ENCODE measurements at places on chromosomes 11 and 22. TPM values are rescaled to one million over a fixed set of nuclear protein-coding genes. Genes with fewer than 3 reads are reported as not detected.
A peak's percentile ranks its signal among the peaks of the same experiment; 100 is the strongest.

GRCh38 chr11:10080138-10080537 lies 213.9 kb downstream of the SBF2 start:
- DNase-seq, result no peak

DNA sequence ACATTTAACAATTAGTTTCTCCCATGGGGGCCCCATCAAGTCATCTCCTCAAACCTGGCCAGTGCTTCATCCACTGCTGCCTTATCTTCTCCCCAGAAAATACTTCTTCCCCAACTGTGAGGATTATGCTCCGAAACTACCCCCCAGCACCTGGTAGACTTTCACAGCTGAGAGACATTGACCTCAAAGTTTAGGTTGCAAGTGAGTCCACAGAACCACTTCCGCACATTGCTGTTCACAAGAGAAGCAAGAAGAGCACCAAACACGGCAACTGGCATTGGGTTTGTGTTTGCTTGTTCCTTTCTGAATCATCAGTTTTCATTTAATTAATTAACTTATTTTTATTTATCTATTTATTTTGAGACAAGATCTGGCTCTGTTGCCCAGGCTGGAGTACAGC lies 6.1 kb downstream of the MCHR1 start:
- no peak for DNase-seq

The LRRC32 gene
- 93.6 TPM for total RNA-seq

- DNase-seq, result no peak
These were observed 61.1 kb downstream of the FDX1 start for GRCh38 chr11:110490886-110491285.

DNA sequence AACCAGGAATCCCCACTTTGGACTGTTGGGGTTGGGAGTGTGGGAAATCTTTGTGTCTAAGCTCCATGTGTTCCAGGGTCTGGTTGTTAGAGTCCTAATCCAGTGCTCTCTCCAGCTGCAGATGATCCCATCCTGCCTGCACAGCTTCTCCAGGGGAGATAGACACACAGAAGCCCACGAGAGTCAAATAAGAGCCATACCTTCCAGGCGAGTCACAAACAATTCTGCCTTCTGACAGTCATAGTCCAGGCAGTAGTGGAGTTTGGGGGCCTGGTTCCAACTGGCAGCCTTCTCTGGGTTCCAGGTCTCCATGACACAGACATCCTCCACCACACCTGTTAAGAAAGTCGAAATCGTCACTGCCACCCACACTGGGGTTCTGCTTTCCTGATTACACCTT lies 32.1 kb downstream of the SYT13 start:
- no peak for DNase-seq

DNA sequence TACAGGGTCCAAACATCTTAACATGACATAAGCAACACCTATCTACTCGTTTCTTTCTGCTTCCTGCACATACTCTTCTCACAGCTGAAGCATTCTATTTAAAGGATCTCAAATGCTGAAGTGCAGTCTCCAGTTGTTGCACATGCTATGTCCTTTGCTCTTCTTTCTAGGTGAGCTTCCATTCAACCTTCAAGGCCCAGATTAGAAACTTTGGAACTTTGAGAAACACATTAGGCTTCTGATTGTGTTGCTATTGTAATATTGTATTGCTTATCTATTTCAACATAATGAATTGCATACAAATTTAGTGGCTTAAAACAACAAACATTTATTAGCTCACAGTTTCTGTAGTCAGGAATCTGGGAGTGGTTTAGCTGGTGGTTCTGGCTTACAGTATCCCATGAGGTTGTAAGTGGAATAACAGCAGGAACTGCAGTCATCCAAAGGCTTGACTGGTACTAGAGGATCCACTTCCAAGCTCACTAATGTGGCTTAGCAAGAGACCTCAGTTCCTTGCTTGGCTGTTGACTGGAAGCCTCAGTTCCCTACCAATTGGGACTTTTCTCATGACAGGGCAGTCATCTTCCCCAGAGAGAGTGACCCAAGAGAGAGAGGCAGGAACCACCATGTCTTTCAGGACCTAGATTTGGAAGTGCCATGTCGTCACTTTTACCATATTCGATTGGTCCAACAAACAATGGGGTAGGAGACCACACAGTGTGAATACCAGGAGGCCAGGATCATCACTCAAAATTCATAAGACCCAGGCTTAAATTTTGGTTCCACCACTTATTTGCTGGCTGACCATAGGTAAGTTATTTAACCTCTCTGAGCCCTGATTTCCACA lies 27.2 kb upstream of the RASSF10 start:
- DNase-seq, result no peak

The PMM1 gene
- total RNA-seq, result 39.3 TPM

DNA sequence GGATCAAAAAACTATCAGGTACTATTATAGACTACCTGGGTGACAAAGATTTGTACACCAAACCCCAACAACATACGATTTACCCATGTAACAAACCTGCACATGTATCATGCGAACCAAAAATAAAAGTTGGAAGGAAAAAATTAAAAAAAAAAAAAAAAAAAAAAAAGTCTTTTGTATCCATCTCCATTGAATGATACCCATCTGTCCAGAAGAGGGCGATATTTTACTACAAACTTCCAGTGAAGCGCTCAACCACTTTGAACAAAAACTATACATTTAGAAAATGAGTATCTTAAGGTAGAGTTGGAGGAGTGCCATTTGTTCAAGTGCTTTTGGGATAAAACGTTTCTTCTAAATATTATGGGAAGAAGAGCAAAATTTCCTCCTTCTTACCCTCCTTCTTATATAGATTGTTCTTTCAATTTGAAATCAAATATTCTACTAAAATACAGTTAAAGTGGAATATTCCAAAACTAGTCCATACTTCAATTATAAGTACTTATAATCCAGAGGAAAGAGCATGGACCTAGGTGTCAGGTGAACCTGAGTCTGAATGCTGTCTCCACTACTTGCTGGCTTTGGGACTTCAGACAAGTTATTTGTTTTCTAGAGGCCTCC lies 23.3 kb downstream of the ARL14EP start:
- DNase-seq, result no peak

The SCN3B gene
- 2.6 TPM for total RNA-seq

The OR5B21 gene
- not detected for total RNA-seq

DNA sequence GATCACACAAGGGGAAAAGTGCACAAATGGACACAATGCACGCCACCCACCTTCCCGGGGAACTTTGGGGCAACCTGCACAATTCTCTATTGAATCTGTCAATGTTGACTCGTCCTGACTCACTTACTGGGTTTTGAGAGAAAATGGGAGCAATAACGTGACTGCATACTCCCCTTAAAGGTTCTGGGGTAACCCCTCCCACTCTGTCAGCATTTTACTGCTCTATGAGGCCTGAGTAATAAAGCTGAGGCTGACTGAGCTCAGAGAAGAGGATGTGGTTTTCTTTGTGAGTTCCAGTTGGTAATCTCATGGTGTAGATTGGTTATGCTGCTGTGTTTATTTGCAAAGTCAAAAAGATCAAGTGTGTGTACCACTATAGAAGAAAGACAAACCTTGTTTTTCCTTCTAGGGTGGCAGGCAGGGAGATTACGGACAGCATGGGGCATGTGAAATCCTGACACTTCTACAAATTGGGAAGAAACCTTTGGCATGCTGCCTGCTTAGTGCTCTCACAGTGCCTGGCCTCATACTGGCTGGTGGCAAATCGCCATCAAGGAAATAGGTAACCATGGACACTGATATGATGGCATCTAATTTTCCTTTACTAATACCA lies 16.1 kb upstream of the APOA1 start:
- no peak for DNase-seq

The OR5A1 gene
- total RNA-seq, result not detected

The BIRC2 gene
- 55.8 TPM for total RNA-seq

- DNase-seq, result no peak
These were observed 137.2 kb downstream of the BRD1 start for GRCh38 chr22:49690454-49690853.

- DNase-seq, result peak; percentile 69
These were observed 2.7 kb upstream of the NEAT1 start for GRCh38 chr11:65419772-65420481.

GRCh38 chr11:95247127-95247684 lies 16.2 kb upstream of the SESN3 start:
- DNase-seq, result no peak

The ANGPTL5 gene
- total RNA-seq, result not detected

GRCh38 chr11:115665175-115665821 lies 161.1 kb upstream of the CADM1 start:
- no peak for DNase-seq

DNA sequence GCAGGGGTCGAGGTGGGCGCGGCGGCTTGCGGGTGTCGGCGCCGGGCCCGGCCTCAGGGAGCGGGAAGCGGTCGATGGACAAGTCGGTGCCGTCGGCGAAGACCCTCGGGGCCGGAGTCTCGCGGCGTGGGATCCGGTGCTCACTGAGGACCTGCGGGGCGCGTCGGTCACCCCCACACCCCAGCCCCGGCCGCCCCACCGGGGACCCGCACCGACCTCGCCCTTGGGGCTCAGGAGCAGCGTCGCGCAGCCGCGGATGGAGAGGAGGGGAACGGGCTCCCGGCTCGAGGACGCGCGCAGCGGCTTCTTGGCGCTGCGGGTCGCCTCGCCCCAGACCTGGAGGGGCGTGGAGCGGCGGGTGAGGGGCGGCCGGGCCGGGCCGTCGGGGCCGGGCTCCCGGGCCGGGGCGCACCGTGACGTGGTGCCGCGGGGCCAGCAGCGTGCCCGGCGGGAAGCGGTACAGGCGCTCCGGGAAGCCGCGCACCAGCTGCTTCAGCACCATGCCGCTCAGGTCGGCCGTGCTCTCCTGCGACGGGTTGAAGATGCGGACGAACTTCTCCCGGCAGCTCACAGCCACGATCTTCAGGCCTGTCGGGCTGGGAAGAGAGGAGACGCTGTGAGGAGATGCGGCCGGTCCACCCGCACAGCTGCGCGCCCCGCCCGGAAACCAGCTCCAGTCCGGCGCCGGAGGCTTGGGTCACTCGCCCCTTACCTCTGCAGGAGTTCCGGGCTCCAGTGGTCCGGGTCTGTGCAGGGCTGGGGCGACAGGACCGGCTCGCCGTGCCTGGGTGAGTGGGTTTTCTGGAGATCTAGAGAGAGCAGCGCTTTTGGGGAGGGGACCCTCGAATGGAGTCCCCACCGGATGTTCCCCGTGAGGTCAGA lies 4.5 kb downstream of the LMNTD2 start:
- no peak for DNase-seq

DNA sequence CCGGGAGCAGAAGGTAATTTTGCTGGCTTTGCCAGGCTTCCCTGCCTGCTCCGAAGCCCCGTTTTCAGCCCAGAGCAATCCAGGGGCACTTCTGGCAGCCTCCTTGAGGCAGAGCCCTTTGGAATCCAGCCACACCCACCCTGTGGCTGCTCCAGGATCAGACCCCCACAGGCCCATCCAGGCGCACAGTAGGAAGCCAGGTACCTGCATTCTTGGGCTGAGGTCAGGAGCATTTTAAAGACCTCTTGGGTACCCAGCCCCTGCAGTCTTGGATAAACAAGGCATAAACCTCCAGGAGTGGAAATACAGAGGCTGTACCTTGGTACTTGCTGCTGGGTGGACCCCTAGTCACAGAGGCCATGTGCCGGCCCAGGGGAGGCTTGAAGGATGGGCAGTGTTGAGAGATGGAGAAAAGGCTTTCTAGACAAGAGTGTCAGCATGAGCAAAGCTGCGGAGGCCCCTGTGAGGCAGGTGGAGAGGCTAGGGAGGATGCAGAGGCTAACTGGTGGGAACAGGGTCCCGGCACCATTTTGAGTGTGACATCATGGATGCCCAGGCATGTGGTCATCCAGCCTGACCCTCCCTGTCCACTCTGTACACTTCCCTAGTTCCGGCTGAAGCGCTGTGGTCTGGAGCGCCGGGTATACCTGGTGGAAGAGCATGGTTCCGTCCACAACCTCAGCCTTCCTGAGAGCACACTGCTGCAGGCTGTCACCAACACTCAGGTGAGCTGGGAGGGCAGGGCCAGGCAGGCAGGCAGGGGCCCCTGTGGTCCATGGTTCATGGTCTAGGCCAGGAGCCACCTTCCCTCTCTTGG lies 3.9 kb downstream of the MUS81 start:
- DNase-seq, result no peak

The APOBEC3F gene
- 2.7 TPM for total RNA-seq

DNA sequence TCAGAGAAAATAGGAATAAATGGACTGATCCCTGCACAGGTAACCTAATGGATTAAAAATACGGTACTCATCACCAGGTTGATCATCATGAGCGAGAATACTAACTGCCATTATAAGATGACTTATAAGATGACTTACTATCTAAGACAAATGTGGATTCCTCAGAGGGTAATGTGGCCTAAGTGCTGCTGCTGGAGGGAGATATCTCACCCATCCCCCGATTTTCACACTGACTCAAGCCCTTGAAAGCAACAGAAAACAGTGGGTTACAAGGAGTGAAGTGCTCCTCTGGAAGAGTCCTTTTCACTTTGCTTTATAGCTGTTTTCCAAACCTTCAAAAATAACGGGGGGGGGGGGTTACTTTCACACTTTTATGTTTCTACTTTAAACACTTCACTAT lies 920 bp downstream of the TMEM218 start:
- DNase-seq, result no peak

DNA sequence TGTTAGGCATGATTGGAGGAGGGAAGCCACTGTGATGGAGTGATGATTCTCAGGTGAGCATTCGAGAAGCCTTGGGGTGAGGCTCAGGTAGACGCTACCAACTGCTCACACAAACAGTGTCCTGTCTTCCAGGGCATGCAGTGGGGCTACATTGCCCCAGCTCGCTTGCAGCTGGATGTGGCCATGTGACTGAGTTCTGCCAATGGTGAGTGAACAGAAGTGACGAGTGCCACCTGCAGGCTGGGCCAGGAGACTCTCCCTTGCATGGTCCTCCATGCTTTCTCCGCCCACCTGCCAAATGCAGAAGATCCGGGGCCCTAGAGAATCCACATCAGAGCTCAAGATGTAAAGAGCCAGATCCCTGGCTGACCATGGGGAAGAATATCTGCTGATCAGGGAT lies 195.9 kb downstream of the BCR start:
- no peak for DNase-seq

DNA sequence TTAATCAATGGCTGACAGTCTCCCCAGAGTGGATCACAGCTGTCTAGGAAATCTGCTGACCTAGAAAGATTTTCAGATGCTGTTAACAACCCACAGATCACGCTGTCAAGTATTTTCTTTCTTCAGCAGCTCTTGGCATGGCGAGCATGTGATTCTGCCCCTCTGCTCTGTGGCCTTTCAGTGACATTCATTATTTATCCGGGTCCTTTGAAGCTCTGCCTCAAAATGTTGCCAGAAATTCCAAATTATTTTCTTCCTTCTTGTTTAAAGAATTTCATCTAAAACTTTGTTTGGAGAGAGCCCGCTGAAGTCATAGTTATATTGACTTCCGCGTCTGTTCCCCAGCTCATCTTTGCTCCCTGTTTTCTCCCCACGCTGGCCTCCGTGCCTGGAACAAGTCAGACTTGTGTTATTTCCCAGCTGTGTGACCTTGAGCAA lies 134.1 kb downstream of the COMMD9 start:
- no peak for DNase-seq

- no peak for DNase-seq
These were observed 122.3 kb upstream of the SNX19 start for GRCh38 chr11:131038597-131038996.

- no peak for DNase-seq
These were observed 5.3 kb downstream of the KCNK7 start for GRCh38 chr11:65590240-65590738.

The DCHS1 gene
- total RNA-seq, result 26.3 TPM
